Anterior cingulate cortex (tissue), 58 donors: ENCODE measurements at places on chromosomes 3 and 15.

DNA sequence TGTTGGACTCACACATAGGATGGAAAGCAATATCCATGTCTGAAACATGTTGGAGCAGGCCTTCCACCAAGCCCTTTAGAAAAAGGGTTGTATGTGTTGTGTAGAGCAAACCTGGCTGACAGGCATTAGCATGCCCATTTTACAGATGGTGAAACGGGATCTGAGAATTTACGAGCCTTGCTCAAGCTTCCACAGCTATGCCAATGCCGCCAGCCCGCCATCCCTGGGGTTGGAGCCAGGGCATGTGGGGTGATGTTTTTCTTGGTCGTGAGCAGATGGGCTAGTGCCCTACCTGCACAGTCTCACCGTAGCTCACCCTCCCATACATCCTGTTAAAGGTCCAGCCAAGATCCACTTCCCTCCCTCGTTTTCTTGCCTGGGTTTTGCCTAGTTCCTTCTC lies 97.5 kb upstream of the TLE3 start:
- DNase-seq = no peak

GRCh38 chr15:95944661-95945255 lies 385.7 kb upstream of the NR2F2 start:
- DNase-seq = no peak

DNA sequence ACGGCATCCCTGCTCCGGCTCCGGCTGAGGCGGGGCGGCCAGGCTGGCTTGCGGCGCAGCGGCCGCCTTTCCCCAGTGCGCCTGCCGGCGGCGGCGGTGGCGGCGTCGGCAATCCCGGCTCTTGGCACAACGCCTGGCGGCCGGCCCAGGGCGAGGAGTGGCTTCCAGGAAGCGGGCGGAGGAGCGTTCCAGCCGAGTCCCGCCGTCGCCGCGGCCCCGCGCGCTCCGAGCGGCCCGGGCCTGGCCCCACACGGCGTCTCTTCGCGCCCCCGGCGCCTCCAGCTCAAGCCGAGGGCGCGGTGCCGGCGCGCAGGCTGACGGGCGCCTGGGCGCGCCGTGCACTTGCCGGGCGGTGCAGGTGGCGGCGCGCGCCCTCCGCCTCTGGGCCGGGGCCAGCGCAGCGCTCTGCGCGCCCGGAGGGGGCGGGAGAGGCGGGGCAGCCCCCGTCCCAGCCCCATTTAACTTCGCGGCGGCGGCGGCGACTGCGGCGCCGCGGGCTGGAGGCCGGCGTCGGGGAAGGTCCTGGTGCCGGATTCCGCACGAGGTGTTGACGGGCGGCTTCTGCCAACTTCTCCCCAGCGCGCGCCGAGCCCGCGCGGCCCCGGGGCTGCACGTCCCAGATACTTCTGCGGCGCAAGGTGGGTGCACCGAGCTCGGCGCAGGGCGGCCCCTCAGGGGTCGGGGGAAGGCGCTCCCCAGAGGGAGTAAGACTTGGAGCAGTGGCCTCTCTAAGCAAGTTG lies at the start of gene ADAMTSL3:
Gene ADAMTSL3 (plus strand): TSS at position 485 of the 740 bp plus-strand sequence. CDS start 1,639 bp downstream, outside the sequence.
- DNase-seq = no peak

DNA sequence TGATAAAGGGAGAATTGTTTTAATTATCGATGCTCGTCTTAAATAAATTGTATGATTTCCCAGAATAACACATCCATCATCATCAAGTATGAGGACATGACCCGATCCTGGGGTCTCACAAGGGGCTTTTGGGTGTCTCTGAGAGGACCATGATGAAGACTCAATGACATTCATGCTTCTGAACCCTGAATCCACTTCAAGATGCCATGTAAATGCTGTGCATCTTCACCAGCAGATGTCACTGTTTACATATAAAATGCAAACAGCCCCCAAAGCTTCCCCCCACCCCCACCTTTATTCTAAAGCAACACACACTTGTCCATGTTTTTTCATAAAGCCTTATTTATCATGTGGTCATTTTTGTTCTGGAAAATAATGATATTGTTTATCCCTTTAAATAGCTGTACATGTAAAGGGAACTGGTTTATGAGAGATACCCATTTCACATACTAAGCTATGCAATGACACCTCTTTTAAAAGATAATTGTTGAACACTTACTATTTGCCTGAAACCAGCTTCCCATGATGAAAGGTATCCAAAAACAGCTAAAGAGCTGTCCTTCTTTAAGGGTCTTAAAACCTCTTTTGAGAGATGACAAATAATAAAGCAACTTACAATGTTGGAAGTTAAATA lies 69.7 kb upstream of the UBE3A start:
- DNase-seq = no peak

- no peak for DNase-seq
Measured at GRCh38 chr15:56325186-56325585, 40.0 kb upstream of the TEX9 start.

GRCh38 chr15:69734699-69735098 lies 282.1 kb downstream of the RPLP1 start:
- DNase-seq = no peak

- DNase-seq = no peak
Measured at GRCh38 chr3:46209746-46210470, 1.8 kb upstream of the CCR1 start.
